ENCODE measurements at places on chromosomes 12 and 14. TPM values are rescaled to one million over a fixed set of nuclear protein-coding genes. Genes with fewer than 3 reads are reported as not detected.

Gene MDM2
- total RNA-seq, result 207 TPM

Gene SIX4
- 0.02 TPM for total RNA-seq

Gene BICDL1
- total RNA-seq, result 65.9 TPM

Gene GPR65
- 17.9 TPM for total RNA-seq

Gene RTN1
- not detected for total RNA-seq

Gene MTA1
- 119 TPM for total RNA-seq

Gene SERPINA1
- 4.4 TPM for total RNA-seq

Gene PTHLH
- not detected for total RNA-seq

Gene FLRT2
- total RNA-seq, result not detected

Gene SYNDIG1L
- total RNA-seq, result not detected

Gene TSHR
- total RNA-seq, result 0.82 TPM

Gene SMCO2
- 0.46 TPM for total RNA-seq

Gene TMEM229B
- 25.1 TPM for total RNA-seq

Gene KRT77
- total RNA-seq, result not detected

Gene TMEM19
- total RNA-seq, result 22.4 TPM

Gene KCNK13
- total RNA-seq, result not detected

Gene PRKAB1
- total RNA-seq, result 30.7 TPM

Gene HSPB8
- not detected for total RNA-seq

Gene AKAP3
- 2.5 TPM for total RNA-seq

Measured in activated CD4-positive, alpha-beta T cell treated with anti-CD3 and anti-CD28 coated beads, Interleukin-2, amount 10 ng/mL, durations not matched to agents 7 days and 5 days (primary cell).